ENCODE measurements at places on chromosomes 2 and 18.

DNA sequence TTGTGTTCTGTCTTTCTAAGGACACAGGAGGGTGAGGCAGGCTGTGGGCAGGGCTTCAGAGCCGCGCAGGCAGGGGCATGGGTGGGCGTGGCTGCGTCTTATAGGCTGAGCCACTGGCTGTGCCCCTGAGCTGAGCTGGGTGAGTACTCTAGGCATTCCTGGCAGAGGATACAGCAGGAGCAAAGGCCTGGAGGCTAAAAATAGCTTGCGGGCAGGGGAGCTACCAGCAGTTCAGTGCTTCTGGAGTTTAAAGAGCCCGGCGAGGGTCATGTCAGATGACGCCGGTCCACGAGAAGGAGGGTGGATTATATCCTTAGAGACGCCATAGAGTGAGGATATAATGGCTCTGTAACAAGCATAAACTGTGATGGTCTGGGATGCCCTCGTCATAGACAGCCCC, 31.5 kb upstream of the PDIA6 start:
- DNase-seq: no peak

- no peak for DNase-seq
Observed at GRCh38 chr2:232419245-232420072, 12.8 kb downstream of the ALPG start.

GRCh38 chr18:47390410-47391024, 139.1 kb upstream of the SKOR2 start:
- no peak for DNase-seq

- DNase-seq: no peak
Observed at GRCh38 chr2:144201868-144202468, 318.0 kb downstream of the ZEB2 start.

DNA sequence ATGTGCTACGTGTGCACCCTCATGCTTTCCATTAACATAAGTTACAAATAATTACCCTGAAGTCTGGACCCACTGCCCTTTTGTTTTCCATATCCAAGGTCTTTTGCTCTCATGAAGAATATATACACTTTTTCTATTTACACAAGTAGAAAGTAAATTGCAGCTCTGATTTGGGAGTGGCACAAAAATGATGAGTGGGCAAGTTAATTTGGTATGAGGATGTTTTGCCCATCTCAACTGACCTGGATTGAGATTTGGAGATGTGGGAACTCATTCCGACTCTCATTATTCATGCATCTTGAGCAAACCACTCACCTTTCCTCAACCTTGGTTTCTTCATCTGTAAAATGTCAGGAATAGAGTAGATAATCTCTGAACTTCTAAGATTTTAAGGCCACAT, 53.6 kb upstream of the TMEM17 start:
- no peak for DNase-seq

DNA sequence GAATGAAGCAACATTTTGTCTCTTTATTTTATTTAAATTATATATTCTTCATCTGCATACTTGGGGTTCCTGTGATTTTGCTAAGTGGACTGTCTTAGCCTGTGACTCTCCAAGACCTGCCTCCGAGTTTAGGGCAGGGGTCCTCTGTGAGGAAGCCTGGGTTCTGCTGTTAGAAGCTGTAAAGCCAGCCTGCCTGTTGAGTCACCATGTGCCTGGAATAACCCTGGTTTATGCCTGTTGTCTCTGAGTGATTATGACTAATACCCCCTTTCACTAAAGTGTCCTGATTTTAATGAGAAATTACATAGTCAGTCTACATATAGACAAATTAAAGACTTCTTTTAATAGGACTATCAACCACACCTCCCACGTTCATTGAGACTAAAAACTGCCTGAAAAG, 369.1 kb downstream of the ZNF521 start:
- DNase-seq: no peak

GRCh38 chr2:234593636-234594035, 96.8 kb upstream of the ARL4C start:
- DNase-seq: no peak
